Astrocyte of the hippocampus (primary cell): ENCODE measurements at places on chromosomes 13 and 19.

- peak; percentile 21 for DNase-seq
These were observed 1596.6 kb downstream of the SLITRK5 start for GRCh38 chr13:89267734-89268133.

DNA sequence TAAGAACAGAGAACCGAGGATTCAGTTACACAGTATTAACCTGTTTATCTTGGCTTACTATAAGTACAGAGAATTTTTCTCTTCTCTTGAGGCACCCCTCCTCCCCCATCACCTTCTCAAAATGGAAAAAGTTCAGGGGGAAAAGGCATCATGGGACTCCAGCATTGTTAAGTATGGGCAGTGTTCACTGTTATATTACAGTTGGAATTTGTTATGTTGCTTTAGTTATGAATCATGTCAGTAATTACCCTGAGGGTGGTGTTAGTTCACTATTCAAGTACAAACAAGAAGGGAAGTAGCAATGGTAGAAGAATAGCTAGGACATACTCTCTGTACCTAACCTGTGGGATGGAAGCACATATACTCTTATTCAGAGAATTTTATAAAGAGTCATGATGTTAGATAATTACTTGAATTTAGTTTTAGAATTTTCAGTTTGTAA, 12.0 kb downstream of the LPAR6 start:
- DNase-seq = peak; percentile 69

GRCh38 chr19:30406220-30407067, 34.3 kb downstream of the ZNF536 start:
- DNase-seq = peak; percentile 34

DNA sequence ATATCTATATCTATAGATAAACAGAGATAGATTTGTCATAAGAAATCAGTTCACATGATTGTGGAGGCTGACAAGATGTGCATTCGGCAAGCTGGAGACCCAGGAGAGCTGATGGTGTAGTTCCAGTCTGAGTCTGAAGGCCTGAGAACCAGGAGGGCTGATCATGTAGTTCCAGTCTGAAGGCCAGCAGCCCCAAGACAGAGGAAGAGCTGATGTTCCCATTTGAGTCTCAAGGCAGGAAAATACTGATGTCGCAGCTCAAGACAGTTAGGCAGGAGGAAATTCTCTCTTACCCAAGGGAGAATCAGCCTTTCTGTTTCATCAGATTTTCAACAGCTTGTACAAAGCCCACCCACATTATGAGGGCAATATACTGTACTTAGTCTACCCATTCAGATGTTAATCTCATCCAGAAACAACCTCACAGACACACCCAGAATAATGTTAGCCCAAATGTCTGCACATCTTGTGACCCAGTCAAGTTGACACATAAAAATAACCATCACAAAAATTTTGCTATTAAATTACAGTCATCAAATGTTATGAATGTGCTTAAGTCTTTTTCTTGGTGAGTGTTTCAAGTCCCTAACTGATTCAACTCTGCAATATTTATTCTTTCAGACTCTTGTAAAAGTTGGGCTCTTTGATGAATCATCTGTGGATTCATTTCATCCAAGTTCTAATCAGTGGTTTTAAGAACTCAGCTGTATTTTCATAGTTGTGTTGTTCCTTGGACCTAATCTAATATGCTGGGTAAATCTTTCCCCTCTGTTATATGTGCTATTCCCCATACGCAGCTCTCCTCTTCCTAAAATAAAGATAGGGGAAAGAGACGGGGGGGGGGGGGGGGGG, 22.7 kb upstream of the LRCH1 start:
- DNase-seq = peak; percentile 47
